ENCODE measurements at places on chromosomes 1 and 21. TPM values are rescaled to one million over a fixed set of nuclear protein-coding genes. Genes with fewer than 3 reads are reported as not detected.
A peak's percentile ranks its signal among the peaks of the same experiment; 100 is the strongest.

The ADORA3 gene
- 4.7 TPM for total RNA-seq

The FNBP1L gene
- 46.7 TPM for total RNA-seq

GRCh38 chr1:219798283-219799030 lies 129.9 kb downstream of the SLC30A10 start:
- DNase-seq, result no peak

GRCh38 chr1:7501084-7501491 lies 270.0 kb upstream of the VAMP3 start:
- DNase-seq, result no peak

The KRTAP19-2 gene
- not detected for total RNA-seq

- no peak for DNase-seq
Observed at GRCh38 chr1:164767752-164768402, 208.9 kb downstream of the PBX1 start.

DNA sequence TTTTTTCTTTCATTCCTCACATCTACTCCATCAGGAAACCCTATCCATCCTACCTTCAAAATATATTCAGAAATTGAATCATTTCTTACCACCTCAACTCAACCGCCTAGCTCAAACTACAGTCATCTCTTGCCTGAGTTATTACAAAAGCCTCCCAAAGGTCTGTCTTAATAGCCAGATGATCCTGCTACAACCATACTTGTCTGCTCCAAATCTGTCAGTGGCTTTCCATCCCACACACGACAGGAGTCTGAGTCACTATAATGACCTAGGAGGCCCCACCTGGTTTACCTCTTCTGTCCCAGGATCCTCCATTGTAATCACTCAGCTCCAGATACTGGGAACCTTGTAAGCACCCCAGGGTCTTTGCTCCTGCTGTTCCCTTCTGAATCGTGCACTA lies 37.1 kb upstream of the IL12RB2 start:
- no peak for DNase-seq

DNA sequence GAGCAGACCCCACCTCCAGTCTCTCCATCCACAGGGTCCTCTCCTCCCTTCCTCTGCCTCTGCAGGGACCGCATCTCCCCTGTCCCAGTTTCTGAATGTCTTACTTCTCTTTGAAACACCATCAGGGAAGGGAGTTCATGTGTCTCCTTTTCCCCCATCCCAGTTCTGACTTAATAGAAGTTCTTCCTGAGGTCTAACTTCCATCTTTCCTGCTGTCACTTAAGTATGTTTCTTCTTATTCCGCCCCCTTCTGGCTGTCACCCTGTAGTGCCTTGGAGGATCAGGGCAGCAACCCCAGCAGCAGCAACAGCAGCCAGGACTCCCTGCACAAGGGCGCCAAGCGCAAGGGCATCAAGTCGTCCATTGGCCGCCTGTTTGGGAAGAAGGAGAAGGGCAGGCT lies 29.3 kb downstream of the MYOG start:
- no peak for DNase-seq

- DNase-seq, result no peak
Observed at GRCh38 chr1:84506729-84507453, 510 bp upstream of the GNG5 start.

The SEC16B gene
- total RNA-seq, result 4.8 TPM

GRCh38 chr1:112975336-112975735 lies 19.3 kb upstream of the SLC16A1 start:
- no peak for DNase-seq

DNA sequence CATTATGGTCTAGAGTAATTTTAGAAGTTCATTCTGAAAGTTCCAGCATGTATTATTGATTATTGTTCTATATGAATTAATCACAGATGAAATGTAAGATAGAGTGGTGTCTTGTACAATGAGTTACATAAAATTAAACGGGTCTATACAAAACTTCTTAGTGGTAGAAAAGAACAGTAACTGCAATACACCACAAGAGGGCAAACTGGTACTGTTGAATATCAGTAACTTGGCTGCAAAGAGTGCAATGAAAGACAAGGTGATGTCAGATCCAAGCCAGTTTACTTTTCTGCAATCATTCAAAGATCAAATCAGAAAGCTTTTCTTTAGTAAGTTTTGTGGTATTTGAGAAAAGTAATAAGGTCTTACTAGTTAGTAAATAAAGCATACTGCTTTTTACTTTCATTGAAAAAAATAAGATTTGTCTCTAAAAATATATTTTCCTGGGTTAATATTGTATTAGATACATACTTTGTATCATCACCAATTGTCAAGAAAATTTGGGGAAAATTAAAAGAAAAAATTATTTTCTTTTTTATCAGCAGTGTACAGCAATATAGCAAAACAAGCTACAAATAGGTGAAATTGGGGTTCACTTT lies 66.4 kb upstream of the BTG3 start:
- no peak for DNase-seq

GRCh38 chr1:46017876-46018503 lies 114.4 kb downstream of the PIK3R3 start:
- no peak for DNase-seq

DNA sequence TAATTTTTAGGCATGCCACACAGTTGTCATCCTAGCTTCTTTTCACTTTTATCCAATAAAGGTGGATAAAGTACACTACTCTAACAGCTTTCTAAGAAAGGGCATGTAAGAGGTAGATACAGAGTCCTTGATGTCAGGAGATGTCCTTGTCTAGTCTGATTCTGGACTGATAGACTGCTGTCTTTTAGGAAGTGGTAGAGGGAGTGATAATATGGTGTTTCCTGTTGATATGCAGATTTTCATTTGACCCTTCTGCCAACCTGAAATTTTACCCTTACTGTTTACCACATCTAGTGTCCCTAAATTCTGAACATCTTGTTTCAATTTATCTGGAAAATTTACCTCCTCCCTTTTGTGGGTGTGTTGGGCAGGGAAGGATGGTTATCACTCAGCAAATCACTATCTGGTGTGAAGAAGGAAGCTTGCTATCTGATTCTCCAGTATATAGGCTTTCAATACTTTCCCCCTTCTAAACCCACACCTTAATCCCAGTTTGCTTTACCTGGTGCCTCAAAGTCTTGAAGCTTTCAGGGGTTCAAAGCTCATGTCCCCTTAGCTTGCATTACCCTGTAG lies 354.9 kb upstream of the SNX7 start:
- no peak for DNase-seq

- DNase-seq, result peak; percentile 1
Observed at GRCh38 chr21:46111193-46111571, 13.3 kb downstream of the COL6A2 start.

The TNNI3K gene
- total RNA-seq, result not detected

The FAAH gene
- total RNA-seq, result 84.5 TPM

DNA sequence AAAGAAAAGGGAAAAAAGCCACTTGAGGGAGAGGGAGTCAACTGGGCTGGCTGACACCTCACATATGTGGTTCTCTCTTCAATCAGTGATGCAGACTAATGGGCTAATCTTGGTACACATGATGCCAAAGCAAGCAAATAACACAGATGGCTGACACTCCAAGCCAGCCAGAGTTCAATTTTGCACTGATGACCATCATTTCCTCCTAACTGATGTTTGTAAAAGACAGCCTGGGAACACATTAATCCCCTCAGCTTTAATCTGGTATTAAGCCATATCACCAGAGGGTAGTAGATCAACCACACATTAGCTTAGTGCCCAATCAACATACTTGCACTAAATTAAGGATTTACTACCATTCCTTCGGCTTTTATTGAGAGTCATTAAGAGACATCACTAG lies 2.8 kb downstream of the VPS72 start:
- no peak for DNase-seq

DNA sequence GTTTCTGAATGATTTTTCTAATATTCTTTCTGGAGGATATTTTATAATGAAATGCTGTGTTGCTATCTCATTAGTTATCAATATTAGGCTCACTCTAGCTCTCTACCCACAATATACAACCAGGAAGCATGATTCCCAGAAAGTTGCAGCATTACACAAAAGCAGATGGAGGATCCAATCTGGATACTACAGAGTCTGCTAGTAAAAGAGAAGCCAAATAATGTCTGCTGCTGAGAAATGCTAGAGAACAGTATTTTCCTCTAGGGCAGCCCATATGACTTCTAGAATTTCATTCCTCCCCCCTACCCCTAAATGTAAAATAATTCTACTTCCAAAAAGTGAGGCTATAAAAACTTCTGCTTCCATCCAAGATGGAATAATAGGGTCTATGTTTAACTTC lies 239.8 kb downstream of the ZNF648 start:
- DNase-seq, result no peak

GRCh38 chr1:170735366-170736263 lies 71.7 kb downstream of the PRRX1 start:
- no peak for DNase-seq

The MAP3K21 gene
- 18.1 TPM for total RNA-seq

The PALMD gene
- total RNA-seq, result 2.7 TPM

DNA sequence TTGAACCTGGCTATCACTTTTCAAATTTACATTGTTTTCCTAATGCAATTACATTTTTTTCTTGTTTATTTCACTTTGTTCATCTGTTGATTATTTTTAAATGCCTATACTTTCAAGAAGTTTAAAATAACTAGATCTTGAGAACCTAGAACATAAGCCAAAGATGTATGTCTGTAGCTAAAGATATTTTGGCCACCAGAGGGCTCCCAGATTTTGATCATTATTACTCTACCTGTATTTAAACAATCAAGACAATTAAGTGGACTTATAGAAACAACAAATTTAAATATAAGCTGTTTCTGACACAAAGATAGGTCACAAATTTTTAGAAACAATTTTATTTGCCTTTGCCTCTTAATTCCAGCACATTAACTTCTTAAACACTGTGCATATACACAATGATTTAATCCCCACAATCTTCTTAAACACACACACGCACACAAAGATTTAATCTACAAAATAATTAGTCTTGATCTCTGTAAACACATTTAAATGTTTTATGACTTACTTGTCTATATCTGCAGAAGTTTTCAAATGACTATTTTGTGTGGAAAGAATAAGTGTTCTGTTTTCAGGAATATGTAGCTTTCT lies 380.0 kb downstream of the DSCAM start:
- no peak for DNase-seq

- no peak for DNase-seq
Observed at GRCh38 chr1:192635041-192635440, 906 bp upstream of the RGS13 start.

The PCNX2 gene
- 9.8 TPM for total RNA-seq

DNA sequence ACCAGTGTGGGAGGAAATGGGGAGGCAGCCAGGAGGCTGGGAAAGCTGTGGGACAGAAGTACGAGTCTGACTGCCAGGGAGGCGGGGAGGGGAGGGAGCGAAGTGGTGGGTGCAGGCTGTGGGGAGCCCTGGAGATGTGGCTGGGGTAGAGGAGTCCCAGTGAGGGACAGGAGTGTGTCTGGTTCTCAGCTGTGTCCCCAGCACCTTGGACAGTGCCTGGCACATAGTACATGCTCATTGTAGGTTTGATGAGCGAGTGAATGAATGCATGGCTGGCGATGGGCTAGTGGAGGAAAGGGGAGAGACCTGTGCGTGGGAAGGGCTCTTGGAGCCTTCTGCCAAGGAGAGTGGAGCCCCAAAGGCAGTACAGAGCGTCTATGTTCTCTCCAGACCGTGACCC lies 104.1 kb downstream of the SIK1 start:
- DNase-seq, result no peak

DNA sequence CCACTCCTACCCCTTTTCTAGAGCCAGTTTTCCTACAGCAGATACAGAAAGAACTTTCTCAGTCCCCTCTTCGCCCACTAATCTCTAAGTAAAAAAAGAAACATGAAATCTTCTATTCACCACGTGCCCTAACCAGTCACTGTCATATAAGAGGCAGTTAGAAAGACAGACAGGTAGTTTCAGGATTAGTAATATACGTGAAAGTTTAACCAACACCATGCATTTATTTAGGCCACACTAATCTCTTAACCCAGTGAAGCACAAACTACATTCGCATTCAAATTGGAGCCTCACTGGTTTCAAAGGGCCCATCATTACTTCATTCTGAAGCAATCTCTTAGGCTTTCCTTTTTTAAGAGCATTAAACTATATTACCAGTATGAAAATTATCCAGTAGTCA lies 10.1 kb downstream of the GPATCH2 start:
- no peak for DNase-seq

GRCh38 chr1:161721738-161722343 lies 497 bp downstream of the FCRLB start:
- no peak for DNase-seq

DNA sequence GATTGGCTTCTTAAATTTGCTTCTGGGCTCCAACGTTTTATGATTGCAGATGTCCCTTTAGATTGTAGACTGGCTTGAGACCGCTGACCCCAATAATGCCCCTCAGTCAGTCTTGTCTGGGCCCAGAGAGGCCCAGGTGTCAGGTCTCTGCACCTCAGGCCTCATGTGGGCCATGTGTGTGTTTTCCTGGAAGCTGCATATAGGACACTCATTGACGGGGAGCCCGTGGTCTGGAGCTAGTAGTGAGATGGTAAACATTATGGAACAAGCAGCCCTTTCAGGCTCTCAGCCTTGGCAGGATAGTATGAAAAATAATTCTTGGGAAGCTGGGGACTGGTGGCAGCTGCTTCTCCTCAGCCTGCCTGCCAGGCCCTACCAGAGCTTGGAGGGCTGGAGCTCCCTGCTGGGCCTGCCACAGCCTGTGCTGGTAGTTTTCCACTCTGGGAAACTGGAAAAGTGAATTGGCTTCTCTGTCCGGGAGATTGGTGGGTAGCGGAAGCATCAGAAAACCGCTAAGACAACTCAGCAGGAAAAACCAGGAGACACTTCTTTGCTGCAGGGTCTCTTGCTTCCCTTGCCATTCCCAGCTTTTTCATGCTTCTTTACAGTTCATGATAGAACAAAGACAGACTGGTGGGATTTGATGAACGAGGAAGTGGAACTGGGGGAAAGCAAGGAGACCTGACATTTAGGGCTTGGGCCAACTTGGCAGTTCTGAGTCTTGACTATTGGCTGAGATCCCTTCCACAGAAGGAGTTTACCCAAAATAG lies 57.8 kb upstream of the HSD17B7 start:
- peak; percentile 51 for DNase-seq

DNA sequence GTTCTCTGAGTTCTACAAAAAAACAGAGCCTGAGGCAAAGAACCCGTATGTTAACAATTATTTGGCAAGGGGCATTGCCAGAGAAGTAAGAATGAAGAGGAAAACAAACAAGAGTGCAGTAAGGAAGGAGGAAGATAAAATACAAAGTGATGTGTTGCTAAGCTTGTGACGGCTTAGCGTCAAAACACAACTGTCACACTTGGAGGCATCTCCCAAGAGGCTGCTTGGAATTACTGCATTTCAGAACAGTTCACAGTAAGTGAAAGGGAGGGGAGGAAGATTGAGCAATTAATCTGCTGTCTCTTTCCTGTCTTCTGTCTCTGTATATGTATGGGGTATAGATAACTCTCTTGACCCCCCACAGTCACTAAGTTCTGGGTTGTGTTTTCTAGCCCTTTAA lies 1017.0 kb upstream of the TMPRSS15 start:
- no peak for DNase-seq

Data from left colon (tissue), 2 donors.